IPS-NIHi11 (cell line): ENCODE measurements at places on chromosomes 1 and 21.

- no peak for DNase-seq
These were observed 221.8 kb upstream of the HOOK1 start for GRCh38 chr1:59592924-59593323.

GRCh38 chr1:37051346-37051745, 17.0 kb upstream of the GRIK3 start:
- no peak for DNase-seq

- no peak for DNase-seq
These were observed 121.2 kb upstream of the SERBP1 start for GRCh38 chr1:67551375-67551774.

- no peak for DNase-seq
These were observed 89.6 kb downstream of the CCDC185 start for GRCh38 chr1:223482766-223483165.

DNA sequence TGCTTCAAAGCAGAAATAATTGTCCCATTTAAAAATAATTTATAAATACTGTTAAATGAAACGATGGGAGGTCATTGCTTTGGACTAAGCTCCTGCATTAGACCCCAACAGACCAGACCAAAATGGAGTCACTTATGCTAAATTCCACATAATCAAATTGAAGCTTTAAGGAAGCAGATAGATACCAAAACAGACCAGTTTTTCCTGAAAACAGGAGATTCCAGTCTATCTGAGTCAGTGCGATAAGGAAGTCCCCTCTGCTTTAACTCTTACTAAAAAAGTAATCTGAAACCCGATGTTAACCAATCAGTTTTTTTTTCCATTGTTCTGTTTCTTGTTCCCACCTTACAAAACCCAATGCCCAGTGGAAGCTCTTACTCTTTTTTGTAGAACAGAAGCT, 16.2 kb upstream of the DNASE2B start:
- DNase-seq = no peak

DNA sequence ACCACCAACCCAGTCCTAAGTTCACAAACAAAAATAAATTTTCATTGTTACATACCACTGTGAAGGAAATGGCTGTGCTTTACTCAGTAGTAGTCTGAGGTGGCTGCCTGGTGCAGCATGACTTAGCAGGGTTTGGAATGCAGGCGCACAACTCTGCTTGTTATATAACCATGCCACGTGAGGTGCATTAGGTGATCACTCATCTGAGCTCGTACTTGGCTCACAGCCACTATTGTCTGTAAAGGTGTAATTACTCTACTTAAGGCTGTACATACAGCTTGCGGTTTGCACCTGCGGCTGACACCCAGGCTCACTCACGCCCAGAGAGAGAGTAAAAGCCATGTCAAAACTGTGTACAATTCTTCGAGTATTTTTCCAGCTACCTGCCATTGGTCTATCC, 599.4 kb downstream of the LTN1 start:
- peak; percentile 56 for DNase-seq
